NCI-H2171 treated with DMSO at 0.1 percent for 48 hours (cell line): ENCODE measurements at places on chromosomes 13 and 19.

- DNase-seq = no peak
Measured at GRCh38 chr19:16702123-16702522, 17.5 kb upstream of the NWD1 start.

GRCh38 chr13:50693727-50694126, 149.8 kb downstream of the DLEU7 start:
- no peak for DNase-seq

- peak; percentile 89 for DNase-seq
Measured at GRCh38 chr13:74987124-74987690, 494.8 kb downstream of the TBC1D4 start.

DNA sequence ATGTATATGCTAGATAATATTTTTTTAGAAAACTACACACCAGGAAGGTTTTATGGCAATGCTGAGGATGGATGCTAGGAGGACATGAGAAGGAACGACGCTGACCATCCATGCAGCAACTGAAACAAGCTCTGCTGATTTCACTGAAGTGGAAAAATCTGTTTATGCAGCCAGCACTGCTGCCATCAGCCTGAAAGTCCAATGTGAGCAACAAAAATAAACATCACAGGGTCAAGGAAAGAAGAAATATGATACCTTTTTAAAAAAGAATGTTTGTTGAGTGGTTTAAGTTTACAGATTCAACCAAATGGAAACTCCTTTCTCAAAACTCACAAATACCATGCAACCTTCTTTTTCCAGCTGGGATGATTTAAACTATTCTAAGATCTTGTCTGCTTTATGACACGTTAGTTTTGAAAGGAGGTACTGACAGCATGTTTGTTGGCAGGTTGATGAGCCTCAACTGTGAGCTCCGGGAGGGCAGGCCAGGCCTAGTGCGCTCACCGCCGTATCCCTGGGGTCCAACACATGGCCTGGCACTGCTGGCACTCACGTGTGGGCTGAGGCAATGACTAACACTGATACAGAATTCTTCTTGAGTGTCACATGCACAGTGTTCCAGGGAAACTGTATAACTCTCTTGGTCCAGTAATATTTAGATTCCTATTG, 46.8 kb downstream of the LATS2 start:
- peak; percentile 23 for DNase-seq

DNA sequence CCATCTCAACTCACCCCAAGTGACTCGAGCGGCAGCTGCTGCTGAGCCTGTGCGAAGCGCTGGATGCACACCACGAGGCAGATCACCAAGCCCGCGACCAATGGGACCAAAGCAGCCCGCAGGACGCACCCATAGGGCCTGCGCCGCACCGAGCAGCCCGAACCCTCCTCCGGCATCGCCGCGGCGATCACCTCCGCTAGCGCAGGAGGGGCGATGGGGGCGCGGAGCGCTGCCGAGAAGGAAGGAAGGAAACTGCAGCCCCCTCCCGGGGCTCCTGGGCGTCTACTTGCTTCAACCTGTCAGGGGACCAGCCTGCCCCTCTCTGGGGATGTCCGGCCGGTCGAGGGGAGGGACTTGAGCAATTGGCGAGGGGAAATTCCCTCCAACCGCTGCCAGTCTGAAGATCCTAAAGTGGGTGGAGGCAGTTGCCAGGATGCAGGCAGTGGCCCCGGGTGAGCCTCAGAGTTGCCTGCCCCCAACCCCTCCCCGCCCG, at the start of gene CD70:
Gene CD70 (minus strand): TSS at position 324 of the 493 bp plus-strand sequence. CDS start 148 bp downstream, at position 176.
- no peak for DNase-seq

DNA sequence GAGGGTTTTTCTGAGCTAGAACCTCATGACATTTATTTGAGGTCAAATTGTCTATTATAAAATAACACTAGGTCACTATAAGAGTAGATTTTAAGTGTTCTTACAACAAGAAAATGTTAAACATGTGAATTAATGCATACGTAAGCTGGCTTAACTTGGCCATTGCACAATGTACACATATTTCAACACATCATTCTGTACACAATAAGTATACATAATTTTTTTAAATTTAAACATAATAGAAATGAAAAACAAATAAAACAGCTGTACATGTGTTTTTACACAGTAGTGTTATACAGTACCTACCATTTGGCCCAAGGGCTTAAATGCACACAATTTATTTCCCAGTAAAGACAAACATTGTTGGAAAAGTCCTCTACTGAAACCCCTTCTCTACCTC, 269.9 kb downstream of the DACH1 start:
- DNase-seq = no peak

GRCh38 chr19:34220472-34221063, 33.8 kb upstream of the GARRE1 start:
- peak; percentile 43 for DNase-seq

GRCh38 chr19:50162988-50163387, at the start of gene IZUMO2:
Gene IZUMO2 (minus strand): TSS chr19:50163281. CDS start chr19:50163194, 87 bp downstream.
- DNase-seq = no peak

DNA sequence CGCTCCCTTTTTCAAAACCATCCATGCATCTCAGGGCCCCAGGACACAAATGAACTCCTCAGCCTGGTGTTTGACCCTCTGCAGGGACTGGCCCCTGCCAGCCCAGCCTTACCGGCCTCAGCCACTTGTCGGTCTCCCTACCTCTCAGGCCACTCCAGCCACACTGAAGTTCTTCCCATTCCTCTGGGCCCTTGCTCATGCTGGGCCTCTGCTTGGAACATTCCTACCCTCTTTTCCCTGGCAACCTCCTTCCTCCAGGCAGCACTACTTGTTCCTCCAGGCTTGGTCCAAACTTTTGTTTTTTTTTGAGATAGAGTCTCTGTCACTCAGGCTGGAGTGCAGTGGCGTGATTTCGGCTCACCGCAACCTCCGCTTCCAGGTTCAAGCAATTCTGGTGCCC, 7.6 kb upstream of the EGLN2 start:
- DNase-seq = no peak

DNA sequence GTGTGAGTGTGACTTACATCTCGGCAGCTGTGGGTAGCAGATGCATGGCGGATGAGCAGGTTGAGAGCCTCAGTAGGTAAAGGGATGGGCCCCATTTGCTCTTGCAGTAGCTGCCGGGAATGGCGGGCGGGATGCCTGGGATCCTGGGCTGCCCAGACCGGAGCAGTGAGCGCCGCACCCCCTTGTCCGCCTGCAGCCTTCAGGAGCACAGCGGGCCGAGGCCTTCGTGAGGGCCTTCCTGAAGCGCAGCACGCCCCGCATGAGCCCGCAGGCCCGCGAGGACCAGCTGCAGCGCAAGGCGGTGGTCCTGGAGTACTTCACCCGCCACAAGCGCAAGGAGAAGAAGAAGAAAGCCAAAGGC, 4.1 kb downstream of the POP4 start:
- DNase-seq = no peak

DNA sequence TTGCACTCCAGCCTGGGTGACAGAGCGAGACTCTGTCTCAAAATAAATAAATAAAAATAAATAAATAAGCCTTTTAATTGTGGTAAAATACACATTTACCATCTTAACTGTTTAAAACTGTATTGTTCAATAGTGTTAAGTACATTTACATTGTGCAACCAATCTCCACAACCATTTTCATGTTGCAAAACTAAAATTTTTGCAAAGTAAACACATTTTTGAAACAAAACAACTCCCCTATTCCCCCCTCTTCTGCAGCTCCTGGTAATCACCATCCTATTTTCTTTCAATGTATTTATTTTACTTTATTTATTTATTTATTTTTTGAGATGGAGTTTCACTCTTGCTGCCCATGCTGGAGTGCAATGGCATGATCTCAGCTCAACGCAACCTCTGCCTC, 5.8 kb upstream of the B9D2 start:
- no peak for DNase-seq

GRCh38 chr13:105365021-105365550, 1170.4 kb downstream of the EFNB2 start:
- no peak for DNase-seq

DNA sequence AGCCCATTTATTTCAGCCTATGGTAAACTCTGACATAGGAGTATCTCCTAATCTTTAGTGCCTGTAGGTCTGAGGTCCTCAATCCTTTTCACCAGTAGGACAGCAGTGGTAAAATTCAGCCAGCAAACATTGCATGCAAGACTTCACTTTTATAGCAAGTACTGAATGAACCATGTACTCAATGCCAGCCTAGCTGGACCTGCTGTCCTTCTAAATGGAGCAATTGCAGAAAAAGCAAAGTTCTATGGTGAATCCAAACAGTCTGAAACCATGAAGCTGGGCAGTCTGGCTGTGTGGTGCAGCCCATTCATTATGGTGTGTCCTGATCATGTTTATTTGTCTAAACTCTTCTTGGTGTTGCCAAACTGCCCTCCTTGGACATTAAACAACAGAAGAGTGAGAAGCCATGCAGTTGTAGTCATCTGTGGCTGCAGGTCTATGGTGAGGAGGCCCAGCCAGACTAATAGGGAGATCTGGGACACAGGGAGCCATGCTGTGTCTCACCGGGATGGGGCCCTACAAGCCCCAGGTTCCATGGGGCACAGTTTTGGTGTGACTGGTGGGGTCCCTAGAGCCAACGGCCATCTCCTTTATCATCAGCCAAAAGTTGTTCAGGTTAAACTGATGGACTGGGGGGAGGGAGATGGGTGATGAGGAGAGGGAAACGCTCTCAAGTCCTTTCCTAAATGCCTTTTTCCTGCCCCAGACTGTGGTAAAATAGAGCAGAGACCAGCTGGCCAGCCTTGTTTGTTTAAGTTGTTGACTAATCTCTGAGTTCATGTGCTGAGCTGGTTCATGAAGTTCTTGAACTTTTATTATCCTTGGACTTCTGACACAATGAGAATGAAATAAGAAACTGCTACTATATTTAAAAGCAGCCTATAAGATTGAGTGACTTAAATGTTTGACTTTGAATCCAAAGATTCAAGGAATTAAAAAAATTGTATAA, 20.6 kb upstream of the TNFSF11 start:
- no peak for DNase-seq

- DNase-seq = no peak
Measured at GRCh38 chr19:13507053-13507611, 853 bp upstream of the CACNA1A start.
